ENCODE measurements at places on chromosomes 4 and X.

DNA sequence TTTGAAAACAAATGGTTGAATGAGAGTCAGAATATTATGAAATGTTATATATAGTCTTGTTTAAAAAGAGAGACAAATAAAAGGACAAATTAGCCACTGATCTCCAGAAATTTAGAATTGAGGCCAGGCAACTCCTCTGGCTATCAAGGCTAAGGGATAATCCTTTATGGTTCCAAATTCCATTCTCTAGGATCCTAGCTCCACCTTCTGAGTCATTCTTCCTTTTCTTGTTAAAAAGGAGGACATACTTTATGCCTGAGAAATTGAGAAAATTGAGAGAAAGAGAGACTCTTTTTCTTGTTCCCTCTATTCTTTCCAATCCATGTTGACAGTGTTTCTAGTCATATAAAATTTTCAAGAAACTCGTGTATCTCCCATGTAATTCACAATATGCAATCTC is 1299.5 kb downstream of the FSTL5 start:
- no peak for DNase-seq

GRCh38 chrX:132199941-132200340 is 19.3 kb downstream of the RAP2C start:
- no peak for DNase-seq

DNA sequence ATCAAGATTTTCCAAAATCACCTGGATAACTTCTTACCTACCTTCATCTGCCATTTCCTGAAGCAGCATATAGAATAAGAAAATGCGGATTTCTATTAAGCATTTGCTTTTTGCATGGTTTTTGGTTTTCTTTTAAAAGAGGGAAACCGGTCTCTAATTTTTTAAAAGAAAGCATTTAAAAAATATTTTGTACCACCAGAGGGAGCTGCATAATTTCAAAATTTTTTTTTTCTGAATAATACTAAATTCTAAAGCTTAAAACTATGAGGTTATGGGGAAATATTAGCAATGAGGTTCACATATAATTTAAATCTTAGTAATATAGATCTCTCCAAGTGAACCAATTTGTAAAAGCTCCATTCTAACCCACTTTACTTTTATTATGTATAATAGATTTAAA is 137.7 kb upstream of the TENT5D start:
- no peak for DNase-seq

GRCh38 chr4:54157606-54158005 is 57.6 kb downstream of the GSX2 start:
- DNase-seq: no peak

DNA sequence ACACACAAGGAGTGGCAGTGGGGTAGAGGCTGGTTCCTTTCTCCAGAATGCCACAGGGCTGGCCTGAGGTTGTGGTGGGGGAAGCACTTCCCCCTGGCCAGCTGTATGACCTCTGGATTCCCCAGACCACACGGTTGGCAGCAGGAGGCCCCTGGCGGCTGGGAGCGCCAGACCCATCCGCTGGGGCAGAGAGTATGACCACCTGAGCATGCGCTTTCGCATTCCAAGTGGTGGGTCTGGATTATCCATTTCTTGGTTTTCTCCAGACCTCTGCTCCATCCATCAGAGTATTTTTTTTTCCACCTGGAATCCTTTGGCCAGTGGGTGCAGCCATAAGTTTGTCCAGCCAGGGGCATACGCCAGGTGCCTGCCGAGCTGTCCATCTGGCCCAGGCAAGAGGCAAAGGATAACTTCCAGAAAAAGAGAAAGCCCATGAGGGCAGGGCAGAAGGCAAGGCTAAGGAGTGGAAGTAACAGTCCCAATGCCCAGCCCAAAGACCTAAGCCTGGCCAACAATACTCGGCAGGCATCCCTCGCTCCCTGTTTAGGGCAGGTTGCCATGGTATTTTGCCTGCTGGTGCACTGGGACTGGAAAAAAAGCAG is 39.3 kb downstream of the NHSL2 start:
- no peak for DNase-seq

DNA sequence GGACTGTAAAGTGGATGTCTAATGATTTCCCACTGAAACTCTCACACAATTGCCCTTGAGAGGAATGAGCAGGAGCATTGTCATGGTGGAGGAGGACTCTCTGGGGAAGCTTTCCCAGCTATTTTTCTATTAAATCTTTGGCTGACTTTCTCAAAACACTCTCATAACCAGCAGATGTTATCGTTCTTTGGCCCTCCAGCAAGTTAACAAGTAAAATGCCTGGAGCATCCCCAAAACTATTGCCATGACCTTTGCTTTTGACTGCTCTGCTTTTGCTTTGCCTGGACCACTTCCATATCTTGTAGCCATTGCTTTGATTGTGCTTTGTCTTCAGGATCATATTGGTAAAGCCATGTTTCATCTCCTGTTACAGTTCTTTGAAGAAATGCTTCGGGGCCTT is 120.2 kb upstream of the PDE5A start:
- DNase-seq: no peak

DNA sequence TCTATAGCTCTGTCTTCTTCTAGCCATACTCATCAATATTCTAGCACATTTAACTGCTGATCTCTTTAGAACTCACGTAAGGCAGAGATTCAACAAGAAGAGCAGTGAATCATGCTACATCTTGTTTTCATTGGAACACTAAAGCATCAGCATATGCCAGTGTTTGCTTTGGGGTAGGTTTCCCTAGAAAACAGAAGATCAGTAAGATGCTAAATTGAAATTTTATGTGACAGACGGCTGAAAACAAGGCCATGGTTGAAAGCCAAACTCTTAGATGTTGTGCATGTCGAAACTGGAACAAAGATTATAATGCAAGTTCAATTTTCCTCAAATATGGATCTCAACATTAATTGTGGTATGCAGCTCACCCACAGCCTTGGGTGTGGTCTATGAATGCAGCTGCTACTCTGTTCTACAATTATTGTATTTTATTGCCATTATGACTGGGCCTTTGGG is 107.6 kb downstream of the PDLIM5 start:
- DNase-seq: no peak

- DNase-seq: no peak
Observed at GRCh38 chrX:107871136-107871535, 45.5 kb downstream of the MID2 start.

DNA sequence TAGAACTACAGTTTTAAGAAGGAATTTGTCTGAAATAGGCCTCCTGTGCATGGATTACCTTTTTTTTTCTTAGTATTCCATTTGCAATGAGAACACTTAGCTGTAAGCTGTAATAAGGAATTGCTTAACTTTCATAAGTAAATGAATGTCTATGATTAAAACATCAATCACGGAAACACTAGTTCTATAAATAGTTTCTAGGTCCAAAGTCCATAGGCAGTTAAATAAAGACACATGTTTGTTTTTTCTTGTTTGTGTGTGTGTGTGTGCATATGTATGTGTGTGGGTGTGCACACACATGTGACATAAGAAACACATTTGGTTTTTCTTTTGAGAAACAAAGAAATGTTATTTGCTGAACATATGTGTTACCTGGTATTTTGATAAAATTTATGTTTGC is 11.2 kb downstream of the GPRIN3 start:
- DNase-seq: no peak

GRCh38 chr4:126708716-126709115 is 924.0 kb upstream of the INTU start:
- no peak for DNase-seq

GRCh38 chrX:46573331-46573891 is at the start of gene CHST7:
CHST7 (plus strand) TSS chrX:46573765; CDS start chrX:46573932, 167 bp downstream.
- peak; percentile 40 for DNase-seq

DNA sequence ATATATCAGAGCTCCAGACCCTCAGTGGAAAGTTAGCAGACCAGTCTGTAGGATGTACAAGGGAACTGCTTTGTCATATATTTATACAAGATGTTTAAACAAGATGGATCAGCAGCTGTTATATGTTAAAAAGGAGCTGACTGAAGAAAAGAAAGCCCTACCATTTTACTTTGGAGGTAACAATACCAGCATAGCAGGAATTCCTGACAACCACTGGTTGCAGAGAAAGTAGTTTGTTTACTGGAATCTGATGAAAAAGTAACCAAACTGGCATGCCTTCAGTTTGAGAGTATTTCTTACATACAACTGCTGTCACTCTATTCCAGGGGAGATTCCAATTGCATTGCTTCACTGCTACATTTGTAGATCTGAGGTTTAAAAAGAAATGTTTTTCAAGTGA is 49.5 kb upstream of the GABRQ start:
- no peak for DNase-seq

GRCh38 chr4:7780751-7781348 is 158.8 kb downstream of the AFAP1 start:
- no peak for DNase-seq

DNA sequence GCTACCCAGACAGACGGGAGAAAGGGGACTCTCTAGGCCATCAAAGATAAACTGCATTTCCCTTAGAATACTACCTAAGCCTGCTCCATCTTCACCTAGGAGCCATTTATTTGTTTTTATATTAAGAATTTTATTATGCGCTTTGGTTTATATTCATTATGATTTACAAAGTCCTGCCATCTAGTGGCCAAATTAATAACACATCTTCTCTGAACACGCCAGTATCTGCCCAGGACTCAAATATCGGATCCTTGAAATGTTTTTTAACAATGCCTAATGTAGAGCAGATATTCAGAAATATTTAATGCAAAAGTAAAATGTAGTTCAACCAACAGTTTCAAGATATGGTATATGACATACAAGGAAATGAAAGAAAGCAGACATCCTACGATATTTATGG is 20.8 kb upstream of the PRPS2 start:
- DNase-seq: no peak

DNA sequence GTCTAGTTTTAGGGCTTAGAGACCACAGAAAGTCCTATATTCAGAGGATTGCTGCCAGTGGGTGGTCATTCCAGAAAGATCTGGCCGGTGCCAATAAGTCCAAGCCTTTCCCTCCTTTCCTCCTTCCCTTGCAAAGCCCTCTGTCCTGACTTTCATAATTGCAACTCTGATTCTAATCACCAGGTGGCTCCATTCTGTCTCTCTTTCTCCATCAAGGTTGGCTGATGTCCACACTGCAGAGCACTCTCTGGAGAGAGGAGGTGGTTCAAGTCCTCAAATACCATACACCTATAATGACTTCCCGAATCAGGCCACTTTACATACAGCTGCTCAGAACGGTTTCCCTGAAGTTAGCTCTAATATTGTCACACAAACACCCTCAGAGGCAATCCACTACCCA is 22.4 kb upstream of the ARMCX4 start:
- no peak for DNase-seq

DNA sequence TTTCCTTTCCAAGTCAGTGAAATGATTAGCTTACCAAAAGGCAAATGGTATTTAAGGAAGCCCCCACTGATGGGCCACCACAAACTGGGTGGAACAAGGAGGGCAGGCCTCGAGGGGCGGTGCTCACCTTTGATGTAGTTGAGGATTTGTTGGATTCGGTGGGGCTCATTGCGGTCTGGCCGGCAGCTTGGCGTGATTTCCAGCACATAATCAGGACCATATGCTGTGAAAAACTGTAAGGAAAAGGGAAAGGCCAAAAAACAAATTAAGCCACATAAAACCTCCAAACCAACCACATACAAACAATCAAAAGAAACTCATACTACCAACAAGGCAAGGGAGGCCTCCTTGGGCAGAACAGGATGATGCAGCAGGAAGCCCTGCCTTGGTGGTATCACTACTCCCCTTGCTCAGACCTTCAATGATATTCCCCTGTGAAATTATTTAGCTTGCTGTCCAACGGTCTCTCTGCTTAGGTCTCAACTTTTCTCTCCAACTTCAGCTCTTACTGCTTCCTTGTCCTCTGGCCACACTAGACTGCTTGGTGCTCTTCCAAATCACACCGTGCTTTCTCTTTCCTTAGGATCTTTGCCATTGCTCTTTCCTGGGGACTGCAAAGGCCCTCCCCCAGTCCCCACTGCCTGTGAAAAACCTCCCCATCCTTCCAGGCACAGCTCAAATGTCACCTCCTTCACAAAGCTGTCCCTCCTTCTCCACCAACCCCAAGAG is 46.1 kb upstream of the CITED1 start:
- no peak for DNase-seq

DNA sequence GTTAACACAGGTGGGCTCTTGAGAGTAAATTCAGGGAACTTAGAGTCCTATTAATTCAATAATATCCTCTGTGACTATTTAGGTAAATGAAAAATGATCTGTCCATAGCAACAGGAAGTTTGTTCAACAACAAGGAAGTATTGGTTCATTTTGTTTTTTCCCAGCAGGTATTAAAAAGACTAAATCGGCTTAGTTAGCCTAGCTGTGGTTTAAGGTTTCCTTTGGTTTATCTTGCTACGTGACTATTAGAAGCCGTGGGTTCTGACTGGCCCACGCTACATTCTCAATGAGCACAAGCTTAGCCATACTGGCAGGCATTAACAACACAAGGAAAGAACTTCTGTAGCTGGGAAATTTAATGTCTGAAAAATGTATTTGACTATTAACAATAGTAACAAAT is 168.8 kb upstream of the HS3ST1 start:
- DNase-seq: no peak

DNA sequence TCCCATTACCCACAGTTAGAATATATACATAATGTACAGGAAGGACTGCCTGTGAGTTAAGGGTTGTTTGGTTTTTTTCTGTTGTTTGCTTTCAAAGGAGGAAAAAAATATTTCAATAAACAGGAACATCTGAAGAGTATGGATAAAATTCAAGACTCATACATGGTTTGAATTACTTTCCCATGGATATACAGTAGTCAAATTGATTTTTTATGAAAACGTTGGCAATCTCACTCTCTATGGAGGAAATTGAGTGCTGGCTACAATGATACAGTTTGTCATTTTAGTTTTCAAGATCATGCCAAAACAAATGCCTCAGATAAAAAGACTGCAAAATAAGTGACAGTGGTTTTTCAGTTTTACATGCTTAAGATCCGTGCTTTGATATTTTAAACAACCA is 116.6 kb downstream of the SH3RF1 start:
- no peak for DNase-seq

GRCh38 chrX:148929686-148930085 is 429.3 kb downstream of the AFF2 start:
- DNase-seq: no peak

DNA sequence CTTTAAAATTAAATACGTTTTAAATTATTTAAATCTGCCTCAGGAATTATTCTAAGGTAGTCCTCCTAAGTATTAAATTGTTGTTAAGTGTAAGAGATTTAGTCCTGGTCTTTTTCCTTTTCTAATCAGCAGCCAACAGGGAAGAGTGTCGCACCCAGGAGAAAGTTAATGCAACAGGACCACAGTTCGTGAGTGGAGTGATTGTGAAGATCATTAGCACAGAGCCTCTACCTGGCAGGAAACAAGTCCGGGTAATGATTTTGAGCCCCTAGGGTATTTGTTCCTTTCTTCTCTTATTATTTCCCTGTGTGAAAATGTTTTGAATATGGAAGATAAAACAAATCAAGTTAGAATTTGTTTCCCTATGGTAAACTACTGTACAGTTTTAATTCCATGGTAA is 13.4 kb downstream of the LARP7 start:
- DNase-seq: no peak

DNA sequence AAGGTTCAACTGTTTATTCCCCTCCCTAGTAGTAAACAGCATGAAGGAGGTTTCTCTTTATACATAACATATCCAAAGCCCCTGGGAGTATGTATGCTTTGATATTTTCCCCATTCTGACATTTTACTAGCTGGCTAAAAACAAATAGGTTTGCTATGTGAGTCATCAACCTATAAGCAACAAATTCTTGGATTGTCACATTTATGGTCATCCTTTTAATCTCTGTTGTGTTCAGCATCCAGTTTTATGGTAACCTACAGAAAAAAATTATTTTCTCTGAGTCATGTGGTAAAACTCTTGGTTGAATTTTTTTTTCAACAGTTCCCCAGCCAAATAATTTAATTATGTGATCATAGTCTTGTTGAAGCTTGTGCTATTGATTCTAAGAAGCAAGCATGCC is 734.1 kb downstream of the ADGRL3 start:
- no peak for DNase-seq

GRCh38 chrX:13084611-13085010 is 40.2 kb upstream of the FAM9C start:
- no peak for DNase-seq
